Fibroblast of skin of right biceps (primary cell): ENCODE measurements at places on chromosomes 2 and 18.

DNA sequence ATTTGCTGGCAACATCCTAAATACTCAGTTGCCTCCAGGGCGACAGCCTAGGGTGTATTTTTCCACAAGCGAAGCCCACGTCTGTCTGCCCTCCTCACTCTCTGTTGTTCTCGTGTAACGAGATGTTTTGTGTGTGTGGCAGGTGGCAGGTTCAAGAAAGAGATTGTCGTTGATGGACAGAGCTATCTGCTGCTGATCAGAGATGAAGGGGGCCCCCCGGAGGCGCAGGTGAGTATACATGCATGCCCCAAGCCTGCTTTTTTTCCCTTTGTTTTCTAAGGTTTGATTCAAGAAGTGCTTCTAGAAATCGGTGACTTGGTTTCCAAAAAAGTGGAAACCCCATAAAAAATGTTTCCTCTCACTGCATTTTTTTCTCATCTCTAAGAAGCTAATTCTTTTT is 247.0 kb downstream of the AGAP1 start:
- no peak for DNase-seq

DNA sequence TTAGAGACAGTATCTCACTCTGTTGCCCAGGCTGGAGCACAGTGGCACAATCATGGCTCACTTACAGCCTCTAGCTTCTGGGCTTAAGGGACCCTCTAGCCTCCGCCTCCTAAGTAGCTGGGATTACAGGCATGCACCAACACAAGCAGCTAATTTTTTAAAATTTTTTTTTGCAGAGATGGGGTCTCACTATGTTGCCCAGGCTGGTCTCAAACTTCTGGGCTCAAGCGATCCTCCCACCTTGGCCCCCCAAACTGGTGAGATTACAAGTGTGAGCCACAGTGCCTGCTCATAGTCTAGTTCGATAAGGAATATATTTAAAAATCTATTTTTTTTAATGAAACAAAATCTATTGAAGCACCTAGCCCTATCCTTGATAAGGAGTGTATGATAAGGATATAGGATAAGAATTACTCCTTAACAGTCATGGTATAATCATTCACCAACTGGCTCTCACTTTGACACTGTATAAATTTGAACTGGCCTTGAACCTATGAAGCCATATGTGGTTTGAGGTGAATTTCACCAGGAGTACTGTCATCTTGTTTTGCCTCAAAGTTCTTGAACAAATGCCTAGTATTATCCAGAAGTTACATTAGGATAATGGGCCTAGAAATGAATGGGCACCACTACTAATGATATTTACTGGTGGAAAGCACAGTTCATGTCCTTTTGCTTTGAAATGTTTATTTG is 71.1 kb downstream of the EXOC6B start:
- DNase-seq: no peak

GRCh38 chr18:34978533-34978893 is 62.7 kb upstream of the MAPRE2 start:
- no peak for DNase-seq

- DNase-seq: no peak
Observed at GRCh38 chr2:219060821-219061791, at the start of gene IHH. Gene IHH, minus strand, starts transcription at chr2:219060921. Its CDS starts 454 bp downstream, at chr2:219060467.

DNA sequence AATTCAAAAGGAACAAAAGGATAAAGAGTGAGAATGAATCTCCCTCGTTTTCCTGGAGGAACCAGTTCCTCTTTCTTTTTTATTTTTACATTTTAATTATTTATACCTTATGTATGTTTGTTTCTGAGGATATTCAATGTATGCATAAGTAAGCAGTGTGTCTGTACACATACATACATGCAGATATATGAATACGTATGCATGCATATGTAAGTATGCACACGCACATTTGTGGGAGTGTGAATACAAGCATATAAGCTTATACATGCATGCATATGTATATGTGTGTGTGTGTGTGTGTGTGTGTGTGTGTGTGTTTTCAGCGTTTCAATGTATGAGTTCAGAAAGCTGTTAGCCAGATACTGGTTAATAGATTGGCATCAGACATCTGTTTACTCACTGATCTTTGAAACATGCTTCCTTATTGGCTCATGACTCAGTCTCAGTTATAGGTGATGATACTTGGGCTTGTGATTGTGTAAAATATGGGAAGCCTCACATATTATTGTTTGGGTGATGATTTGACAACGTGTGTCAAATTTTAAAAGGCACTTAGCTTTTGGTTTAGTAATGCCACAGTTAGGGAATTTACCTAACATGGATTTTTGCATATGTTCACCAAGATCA is 279.7 kb upstream of the TRIB2 start:
- DNase-seq: no peak

DNA sequence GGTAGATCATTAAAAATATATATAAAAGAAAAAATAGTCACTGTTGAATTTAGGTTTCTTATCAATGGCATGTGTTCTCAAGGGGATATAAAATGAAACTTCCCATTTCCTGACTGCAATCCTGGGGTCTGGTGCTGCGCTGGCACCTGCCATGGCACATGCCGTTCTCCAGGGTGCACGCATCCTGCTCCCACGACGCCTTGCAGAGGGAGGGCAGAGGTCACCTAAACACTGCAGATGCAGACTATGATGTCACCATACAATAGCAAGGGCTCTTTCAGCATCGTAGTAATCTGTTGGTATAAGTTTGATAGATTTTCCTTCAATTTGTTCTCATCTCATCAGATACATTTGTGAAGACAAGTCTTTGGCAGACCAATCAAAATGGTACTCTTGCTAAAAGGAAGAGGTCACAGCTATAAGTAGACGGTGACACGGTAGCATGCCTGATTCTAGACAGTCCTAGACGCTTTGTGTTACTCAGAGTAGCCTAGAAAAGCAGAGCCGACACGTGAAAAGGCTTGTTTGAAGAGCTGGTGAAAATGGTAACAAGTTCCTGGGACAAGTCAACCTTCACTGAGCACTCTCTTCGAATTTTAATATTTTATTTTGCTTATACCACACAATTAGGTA is 761.4 kb downstream of the DCDC2C start:
- DNase-seq: no peak

- DNase-seq: no peak
Observed at GRCh38 chr2:51170273-51170672, 138.3 kb upstream of the NRXN1 start.

DNA sequence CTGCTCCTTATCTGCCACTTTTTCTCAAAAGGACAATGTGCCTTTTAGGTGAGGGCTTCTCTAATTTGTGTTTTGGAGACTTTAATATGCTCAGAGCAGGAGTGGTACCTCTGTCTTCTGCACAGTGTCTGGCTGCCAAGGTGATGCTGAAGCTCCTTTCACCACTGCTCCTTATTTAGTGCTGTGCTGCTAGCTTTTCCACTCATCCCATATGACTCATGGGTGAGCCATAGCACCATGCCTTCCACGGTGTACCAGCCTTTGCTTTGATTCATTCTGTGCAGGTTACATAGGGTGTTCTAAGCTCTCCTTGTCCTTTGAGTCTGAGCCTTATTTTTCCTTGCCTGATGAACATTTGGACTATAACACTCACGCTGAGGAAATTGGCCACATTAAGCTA is 202.4 kb downstream of the ARL6IP6 start:
- DNase-seq: peak; percentile 1

DNA sequence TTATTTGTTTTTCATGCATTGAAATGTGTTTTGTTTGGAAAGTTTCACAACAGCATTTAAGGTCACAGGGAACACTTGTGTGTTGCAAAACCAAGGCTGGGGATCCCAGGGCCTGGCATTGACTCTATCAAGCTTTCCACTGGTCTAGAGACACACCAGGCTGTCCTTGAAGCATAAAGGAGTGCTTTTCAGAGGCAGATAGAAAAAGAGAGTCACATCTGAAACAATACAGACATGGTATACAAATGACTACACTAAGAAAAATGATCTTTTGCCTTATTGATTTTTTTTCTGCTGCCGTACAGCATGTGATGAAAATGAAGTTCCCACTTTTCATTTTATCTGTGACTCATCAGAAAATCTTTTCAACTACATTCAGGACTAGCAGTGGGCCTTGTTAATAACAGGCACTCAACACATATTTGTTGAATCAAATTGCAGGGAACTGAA is 61.9 kb upstream of the ZCCHC2 start:
- no peak for DNase-seq

DNA sequence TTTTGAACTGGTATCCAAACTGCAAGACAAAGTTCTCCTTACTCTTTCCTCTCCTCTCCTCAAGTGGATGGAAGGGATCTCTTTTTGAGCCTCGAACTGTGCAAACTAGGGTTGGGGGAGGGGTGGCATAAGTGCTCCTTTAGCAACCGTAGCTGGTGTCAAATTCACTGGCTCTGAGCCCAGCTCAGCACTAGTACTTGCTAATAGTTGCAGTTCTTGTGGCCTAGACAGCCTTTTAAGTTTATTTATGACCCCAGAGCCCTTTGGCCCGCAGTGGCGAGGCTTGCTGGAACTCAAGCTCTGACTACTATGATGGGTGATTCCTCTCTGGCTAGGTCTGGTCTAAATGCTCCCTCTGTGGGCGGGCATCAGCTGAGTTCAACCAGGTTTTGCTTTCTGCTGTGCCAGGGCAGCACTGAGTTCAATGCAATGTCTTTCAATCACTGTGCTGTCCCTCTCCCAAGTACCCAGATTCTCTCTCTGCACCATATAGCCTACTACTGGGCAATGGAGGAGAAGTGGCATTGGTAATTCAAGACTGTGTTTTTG is 528.4 kb upstream of the SYT4 start:
- peak; percentile 48 for DNase-seq

DNA sequence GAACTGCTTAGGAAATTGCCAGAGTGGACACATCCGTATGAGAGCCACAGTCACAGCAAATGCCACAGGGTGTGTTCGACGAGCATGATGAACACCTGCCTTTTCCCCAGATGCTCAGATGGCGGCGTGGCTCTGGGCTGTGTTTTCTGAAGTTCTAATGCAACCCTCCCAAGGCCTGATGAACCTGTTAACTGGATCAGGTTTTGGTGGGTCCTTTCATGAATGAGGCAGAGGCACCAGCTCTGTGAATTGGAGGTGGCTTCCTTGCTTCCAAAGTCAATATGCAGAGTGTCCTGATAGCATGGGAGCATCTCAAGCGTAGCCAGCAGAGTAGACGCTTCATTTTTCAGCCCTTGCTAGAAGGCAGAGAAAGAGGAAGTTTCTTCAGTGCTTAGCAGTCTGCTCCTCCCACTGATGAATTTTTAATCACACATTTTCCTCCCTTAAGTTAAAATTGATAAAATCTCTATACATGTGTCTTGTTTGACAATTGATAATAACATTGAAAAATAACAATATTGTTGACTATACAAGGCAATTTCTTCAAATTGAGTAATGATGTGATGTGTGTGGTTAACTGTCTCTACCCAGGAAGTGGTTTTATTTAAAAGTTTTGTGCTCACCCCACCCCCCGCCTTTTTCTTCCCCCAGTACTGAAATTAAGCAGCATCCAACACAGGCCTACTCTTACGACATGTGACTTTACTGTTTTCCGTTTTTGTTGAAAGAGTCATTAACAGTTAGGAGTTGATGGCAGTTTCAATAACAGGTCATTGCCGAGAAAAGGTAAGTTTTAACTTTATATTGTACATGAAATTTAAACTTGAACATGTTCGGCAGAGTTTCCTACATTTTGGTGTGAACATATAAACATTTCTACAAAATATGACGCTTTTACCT is at the start of gene ARHGAP15:
Gene ARHGAP15, plus strand, starts transcription at position 739 of the 900 bp plus-strand sequence.
- DNase-seq: no peak

DNA sequence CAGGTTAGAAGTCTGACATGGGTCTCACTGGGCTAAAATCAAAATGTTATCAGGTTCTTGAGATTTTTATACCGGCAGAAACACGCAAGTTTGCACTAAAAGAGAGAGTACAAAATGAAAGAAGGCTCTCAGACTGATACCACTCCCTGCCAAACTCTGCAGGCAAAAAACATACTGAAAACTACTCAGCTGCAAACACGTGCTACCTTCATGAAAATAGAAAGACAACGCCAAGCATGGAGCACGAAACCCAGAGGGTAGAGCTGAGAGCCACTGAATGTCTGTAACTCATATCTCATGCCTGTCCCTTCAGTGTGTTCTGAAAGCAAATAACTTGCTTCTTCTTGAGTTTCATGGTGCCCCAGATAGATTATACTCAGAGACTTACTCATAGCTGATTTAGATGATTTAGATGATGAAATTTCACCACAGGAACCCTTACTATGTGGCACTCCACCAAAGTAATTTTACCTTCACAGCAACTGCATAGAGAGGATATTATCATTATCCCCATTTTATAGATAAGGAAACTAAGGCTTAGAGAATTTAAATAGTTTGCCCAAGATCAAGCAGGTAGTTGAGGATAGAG is 313.0 kb upstream of the SLC39A10 start:
- DNase-seq: peak; percentile 62

DNA sequence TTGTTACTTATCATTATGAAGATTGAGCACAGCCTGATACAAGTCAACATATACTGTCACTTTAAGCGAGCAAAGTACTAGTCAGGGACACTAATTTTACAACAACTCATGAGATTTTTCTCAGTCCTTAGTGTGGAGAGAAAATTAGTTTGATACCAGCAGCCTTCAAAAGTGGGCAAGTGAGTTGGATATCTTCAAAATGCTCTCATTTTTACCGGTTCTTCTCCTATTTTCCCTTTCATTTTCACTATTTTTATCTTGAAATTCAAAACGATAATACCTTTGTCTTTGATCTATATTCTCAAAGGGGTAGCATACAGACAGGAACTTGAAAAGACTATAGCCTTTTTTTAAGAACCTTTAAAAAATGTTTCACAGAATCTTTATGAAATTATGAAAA is 52.0 kb upstream of the UBXN4 start:
- DNase-seq: no peak

DNA sequence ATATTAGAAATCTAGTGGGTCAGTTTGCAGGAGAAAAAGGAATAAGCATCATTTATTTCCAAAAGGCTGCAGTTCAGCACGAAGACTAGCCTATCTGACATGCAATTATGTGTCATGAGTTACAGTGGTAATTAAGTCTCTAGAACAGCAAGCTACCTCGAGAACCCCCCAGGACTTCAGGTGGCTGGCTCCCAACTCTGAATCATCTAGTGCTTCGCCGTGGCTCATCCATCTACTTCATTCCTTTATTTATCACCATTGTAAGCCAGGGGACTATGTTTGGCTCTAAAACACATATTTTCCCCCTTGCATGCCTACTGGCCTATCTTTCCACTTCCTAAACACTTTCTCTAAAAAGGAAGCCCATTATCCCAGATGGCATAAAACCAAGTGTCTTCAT is 121.6 kb downstream of the TXNL1 start:
- peak; percentile 89 for DNase-seq

DNA sequence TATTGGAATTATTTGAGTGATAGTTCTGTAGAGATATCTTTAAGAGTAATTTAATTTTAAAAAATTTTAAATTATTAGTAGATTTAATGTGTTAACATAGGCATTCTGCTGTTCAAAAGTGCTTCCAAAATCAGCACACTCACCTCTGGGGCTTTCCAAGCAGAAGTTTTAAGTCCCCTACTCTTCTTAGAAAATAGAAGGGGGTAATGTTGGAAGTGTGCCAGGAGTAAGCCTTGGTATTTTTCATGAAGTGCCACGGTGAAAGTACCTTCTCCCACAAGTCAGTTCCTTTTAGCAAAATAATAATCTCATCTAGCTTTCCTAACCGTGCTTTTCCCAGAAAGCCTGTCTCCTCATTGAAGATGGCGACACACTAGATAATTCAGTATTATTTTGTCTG is 3.9 kb upstream of the TNFRSF11A start:
- no peak for DNase-seq

- peak; percentile 50 for DNase-seq
Observed at GRCh38 chr2:71566372-71566771, 113.0 kb downstream of the DYSF start.

GRCh38 chr2:5694306-5694705 is 2.1 kb downstream of the SOX11 start:
- peak; percentile 56 for DNase-seq
